Stimulated activated CD8-positive, alpha-beta memory T cell treated with anti-CD3 and anti-CD28 coated beads, Interleukin-4, amount 100 ng/mL, for 1 hour (primary cell): ENCODE measurements at places on chromosomes 4 and X.

DNA sequence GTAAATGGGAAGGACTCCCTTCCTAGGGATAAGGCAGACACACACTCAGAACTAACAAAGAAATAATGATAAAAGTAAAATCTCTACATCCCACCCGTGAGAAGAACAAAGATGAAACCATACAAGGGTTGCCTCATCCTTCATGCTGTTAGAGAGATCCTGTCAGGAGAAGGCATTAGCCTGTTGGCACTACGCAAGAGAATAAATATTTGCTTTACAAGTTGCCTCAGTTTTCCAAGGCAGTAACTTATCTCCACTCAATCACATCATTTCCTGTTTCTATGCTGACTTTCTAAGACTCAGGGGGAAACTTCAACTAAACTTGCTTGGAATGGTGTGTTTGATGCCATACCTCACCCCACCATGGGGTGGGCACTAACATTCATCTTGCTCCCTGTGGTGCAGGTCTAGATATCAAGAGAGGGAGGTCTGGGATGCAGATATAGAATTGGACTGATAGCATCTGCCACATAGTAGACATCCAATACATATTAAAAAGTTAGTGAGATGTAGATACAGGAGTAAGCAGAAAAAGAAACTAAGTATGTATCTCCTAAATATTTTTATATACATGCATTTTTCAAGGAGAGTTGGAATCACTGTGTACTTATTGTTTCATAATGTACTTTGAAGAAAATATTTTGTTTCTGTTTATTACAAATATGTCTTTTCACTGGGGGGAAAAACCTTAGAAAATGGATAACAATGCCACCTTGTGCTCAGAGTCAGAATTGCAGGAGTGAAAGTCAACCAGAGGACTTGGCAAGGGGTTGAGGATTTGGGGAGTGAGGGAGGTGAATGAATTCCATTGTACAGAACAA is 57.2 kb upstream of the BEX4 start:
- no peak for DNase-seq

- DNase-seq = no peak
Measured at GRCh38 chr4:99816545-99817308, at the start of gene DAPP1. Gene DAPP1, plus strand, starts transcription at chr4:99816827. Its CDS starts 87 bp downstream, at chr4:99816914.

GRCh38 chrX:129655547-129656249 is 942 bp upstream of the APLN start:
- no peak for DNase-seq

- no peak for DNase-seq
Measured at GRCh38 chr4:80852061-80852460, 178.4 kb upstream of the BMP3 start.

- DNase-seq = no peak
Measured at GRCh38 chrX:150482537-150483206, 85.7 kb upstream of the MTM1 start.

DNA sequence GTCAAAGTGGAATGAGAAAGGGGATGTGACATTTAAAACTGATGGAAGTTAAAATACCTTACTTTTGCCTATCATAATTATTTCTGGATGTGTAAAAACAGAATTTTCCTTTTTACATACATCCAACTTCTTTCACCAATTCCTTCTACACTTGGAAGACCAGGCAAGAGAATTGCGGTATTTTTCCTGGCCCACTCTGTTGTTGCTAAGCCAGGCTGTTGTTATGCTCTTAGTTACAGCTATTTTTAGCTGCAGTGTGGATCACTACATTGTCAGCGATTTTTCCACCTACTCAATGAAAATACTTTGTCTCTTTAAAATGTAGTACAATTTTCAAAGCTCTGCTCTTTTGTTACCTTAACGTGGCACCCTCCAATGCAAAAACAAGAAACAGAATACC is 43.4 kb downstream of the NKX6-1 start:
- no peak for DNase-seq

- DNase-seq = no peak
Measured at GRCh38 chrX:47815901-47816845, 20.5 kb upstream of the ZNF81 start.

DNA sequence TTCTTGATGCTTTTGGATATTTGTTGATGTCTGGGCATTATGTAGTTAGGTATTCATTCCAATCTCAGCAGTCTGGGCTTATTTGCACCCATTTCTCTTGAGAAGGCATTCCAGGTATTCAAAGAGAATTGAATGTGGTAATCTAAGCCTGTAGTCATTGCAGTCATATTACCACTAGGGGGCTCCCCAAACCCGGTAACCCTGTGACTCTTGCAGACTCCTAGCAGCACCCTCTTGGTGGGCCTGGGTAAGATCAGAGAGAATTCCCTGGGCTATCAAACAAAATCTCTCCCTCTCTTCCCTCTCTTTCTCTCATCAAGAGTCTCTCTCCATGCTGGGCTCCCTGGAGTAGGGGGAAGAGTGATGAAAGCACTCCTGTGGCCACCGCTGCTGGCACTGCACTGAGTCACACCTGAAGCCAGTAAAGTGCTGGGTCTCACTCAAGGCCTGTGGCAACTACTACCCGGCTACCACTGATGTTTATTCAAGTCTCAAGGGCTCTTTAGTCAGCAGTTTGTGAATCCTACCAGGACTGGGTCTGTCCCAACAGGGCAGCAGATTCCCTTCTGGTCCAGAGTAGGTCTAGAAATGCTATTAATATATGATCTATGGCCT is 187.7 kb upstream of the NUDT10 start:
- no peak for DNase-seq

DNA sequence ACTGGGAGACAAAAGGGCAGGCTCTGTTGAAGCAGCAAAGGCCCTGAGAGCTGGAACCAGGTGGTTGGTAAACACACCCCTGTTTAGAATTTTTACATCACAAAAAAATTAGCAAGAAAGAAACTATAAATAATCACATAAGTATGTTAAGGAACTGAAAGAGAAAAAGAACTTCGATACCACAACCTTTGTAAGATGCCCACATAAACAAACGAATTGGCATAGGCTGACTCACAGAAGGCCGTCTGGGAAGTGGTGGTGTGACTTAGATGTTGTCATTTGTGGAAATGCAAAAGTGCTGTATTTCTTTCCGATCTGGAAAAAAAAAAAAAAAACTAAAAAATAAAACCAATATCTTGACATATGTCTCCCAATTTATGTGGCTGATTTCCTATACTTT is 235.1 kb downstream of the USP46 start:
- no peak for DNase-seq

DNA sequence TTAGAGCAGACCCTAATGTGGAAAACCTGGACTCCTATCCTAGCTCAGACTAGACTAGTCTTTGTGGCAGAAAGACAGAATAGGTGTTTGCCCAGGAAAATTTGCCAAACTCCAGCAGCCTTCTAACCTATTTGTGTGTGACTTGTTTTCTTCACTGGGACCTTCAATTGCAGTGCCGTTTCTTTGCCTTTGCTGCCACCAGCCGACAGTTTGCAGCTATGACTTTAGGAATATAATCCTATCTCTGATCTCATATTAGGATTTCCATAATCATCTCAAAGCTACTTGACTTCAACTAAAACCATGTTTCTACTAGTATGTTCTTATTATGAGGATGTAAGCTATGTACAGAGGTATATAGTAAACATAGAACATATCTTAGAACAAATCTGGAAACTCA is 60.2 kb upstream of the PGAM4 start:
- no peak for DNase-seq

- no peak for DNase-seq
Measured at GRCh38 chrX:39453889-39454621, 643.7 kb downstream of the BCOR start.

GRCh38 chrX:149461746-149462145 is 43.4 kb downstream of the IDS start:
- no peak for DNase-seq
